ENCODE measurements at places on chromosomes 5 and 9.

- DNase-seq: no peak
Observed at GRCh38 chr9:123346026-123346425, 10.0 kb upstream of the CRB2 start.

DNA sequence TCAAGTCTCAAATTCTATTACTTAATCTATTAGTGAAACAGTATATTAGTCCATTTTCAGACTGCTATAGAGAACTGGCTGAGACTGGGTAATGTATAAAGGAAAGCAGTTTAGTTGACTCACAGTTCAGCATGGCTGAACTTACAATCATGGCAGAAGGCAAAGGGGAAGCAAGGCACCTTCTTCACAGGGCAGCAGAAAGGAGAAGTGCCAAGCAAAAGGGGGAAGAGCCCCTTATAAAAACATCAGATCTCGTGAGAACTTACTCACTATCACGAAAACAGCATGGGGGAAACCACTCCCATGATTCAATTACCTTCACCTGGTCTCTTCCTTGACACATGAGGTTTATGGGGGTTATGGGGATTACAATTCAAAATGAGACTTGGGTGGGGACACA, 67.9 kb upstream of the CHSY3 start:
- DNase-seq: no peak

GRCh38 chr5:51559339-51559738, 176.1 kb downstream of the ISL1 start:
- DNase-seq: no peak

- no peak for DNase-seq
Observed at GRCh38 chr9:115254287-115255180, 136.6 kb upstream of the TNC start.

GRCh38 chr5:105501315-105501714, 1938.7 kb upstream of the NUDT12 start:
- DNase-seq: no peak

- DNase-seq: no peak
Observed at GRCh38 chr5:127943061-127943371, 140.6 kb upstream of the SLC12A2 start.

DNA sequence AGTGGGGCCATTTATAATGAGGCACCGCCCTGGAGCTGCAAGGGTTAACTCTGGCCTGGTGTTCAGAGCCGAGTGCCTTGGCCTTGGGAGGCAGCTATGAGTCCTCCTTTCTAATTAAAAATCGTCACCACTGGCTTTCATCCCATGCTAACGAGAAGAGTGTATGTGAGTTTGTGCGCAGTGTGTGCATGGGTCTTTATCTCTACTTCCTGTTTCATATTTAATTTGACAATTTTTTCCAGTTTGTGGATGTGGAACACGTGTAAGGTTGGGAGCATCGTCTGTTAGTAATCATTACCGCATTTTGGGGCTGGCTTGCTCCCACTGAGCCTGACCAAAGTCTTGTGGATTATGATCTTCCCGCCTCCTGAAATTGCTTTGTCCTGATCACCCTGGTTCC, 76.4 kb downstream of the NDFIP1 start:
- no peak for DNase-seq

DNA sequence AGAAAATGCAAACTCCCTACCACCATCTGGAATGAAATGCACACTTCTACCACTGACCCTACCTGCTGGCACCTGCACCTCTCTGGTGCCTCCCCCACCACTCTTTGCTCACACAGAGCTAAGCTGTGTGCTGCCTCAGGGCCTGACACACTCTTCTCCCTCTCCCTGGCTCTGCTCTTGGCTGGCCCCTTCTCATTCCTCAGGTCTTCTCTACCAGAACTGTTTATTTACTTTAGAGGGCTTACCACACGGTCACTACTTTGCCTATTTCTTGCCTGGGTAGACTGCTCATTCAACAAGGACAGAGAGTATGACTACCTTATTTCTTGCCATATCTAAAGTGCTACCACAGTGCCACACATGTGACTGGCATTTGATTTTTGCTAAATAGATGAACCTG, 3.3 kb downstream of the REEP5 start:
- no peak for DNase-seq
